HuH-7 (cell line): ENCODE measurements at places on chromosomes 2 and 18.

DNA sequence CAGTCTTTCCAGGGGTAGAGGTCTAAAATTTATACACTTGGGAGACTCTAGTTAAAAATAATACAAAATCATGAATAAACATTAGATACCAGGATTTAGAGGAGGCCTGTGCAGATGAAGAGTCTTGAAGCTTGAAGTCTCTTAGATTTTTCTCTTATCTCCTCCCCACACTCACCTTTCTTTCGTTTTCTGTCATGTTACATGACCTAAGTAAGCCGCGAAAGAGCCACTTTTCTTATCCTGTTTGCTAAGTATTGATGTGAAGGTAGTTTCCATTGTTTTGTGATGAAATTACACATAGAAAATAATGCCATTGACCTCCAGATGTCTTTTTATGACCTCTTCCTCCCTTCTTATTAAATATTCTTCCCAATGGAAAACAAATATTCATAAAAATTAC, 367.8 kb downstream of the LRRTM1 start:
- no peak for DNase-seq

- no peak for DNase-seq
These were observed 58.7 kb upstream of the SP3 start for GRCh38 chr2:174023591-174024523.

DNA sequence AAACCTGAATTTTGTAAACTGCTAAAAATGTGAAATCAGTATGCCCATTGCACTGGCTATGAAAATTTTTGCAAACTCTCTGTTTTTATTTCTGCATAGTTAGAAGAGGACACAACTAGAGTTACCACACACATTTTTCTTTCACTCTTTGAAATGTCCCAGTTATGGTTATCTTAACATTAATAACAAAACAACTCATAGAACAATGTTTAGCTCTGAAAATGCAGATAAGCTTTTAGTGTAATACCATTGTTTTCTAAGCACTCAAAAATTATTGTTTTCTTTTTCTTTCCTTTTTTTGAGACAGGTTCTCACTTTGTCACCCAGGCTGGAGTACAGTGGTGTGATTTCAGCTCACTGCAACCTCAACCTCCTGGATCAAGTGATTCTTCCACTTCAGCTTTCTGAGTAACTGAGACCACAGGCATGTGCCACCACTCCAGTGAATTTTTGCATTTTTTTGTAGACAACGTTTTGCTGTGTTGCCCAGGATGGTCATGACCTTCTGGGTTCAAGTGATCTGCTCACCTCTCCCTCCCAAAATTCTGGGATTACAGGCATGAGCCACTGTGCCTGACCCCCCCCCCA, 1204.5 kb upstream of the ZEB2 start:
- no peak for DNase-seq

DNA sequence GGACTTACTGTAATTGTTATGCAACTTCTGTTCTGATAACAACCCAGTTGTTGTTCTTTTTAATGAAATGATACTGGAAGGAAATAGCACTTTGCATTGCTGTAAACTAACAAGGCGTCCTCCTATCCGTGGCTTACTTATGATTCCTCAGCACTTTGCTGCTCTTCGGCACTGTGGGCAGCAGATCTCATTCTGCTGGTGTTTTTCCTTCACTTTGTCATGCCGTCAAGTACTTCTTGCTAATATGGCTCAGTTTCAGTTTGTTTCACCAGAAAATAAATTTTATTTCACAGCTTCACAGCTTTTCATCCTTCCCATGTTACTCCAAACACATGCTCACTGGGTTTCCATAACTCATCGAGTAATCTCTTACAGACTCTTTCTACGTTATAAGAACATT, 289.3 kb downstream of the MEIS1 start:
- no peak for DNase-seq

DNA sequence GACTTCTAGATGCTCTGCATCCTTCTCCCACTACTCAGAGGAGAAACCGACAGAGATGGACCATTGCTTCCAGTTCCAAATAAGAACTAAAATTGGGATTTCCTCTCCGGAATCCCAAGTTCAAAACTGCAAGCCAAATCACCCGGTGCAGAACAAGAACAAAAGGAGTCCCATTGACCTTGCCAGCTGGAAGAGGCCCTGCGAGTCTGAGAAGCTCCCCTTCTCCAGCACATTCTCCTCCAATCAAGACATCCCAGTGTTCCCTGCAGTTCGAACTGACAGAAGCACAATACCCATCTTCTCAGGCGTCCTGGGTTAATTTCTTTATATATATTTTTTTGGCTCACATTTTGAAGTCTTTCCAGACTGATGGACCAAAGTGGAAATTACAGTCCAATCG, 195.3 kb upstream of the MEIS1 start:
- DNase-seq = no peak

- DNase-seq = no peak
These were observed 23.9 kb upstream of the ACOXL start for GRCh38 chr2:110708455-110708854.

DNA sequence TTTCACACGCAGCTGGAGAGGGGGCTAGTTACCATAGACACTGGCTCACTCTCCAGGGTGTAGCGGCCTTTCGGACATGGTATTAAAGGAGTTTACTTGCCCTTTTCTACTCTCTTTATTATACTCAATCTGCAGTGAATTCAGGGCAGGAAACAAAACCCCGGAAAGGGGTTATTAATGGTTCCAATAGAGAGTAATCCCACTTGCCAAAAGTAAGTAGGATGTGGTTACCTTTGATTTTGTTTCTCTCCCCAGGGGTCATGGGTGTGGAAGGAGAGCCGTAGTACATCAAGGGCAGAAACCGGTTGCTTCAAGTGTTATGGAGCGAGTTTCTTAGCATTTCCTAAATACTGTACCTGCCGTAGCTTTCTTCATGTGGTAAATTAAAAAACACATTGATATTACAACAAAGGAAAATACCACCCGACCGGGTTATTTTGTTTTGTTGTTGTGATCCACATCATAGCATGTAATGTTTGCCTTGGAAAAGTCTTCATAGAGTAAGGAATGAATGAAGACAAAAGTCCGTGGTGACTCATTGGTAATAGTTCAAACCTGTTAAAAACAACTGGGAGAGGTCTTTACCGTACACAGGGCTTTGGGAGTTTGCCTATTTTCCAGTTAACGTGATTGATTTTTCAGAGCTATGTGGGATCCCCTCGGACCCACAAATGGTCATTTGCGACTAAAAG, 71.5 kb downstream of the SLC4A3 start:
- DNase-seq = no peak

GRCh38 chr2:120291401-120292311, 39.0 kb downstream of the RALB start:
- no peak for DNase-seq

GRCh38 chr2:45836316-45836715, 184.8 kb downstream of the PRKCE start:
- DNase-seq = no peak

DNA sequence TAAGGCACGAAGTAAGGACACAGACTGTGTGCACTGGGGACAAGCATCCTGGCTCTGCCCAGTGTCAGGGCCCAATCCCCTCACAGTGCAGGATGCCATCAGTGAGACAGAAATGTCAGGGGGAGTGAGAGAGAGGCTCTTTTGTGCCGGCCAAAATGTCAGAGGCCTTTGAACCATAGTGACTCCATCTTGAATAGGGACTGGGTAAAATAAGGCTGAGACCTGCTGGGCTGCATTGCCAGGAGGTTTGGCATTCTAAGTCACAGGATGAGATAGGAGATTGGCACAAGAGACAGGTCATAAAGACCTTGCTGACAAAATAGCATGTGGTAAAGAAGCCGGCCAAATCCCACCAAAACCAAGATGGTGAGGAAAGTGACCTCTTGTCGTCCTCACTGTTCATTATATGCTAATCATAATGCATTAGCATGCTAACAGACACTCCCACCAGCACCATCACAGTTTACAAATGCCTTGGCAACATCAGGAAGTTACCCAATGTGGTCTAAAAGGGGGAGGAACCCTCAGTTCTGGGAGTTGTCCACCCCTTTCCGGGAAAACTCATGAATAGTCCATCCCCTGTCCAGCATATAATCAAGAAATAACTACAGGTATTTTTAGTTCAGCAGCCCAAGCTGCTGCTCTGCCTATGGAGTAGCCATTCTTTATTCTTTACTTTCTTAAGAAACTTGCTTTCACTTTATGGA, 337.4 kb downstream of the LPIN1 start:
- DNase-seq = no peak

- DNase-seq = no peak
These were observed 68.0 kb downstream of the PXDN start for GRCh38 chr2:1676091-1676912.

GRCh38 chr2:28602751-28603639, 107.1 kb downstream of the PLB1 start:
- DNase-seq = no peak

DNA sequence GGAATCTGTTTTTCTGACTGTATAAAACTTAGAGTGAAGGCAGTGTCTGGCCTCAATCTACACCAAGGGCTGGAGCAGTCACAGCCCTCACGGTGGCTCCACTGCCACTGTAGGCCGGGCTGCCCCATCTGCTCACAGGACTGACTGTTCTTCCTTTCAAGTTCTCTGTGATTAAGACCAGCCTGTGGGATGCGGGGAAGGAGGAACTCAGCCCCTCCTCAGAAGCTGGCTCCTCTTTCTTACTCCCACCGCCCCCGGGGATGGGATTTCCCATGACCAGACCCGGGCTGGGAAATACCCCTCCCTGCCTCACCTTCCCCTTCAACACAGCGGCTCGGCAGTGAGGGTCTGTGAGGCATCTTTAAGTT, 106.0 kb downstream of the COPS8 start:
- no peak for DNase-seq

- DNase-seq = no peak
These were observed at the start of gene ABCA12 for GRCh38 chr2:215138479-215138878. ABCA12 (minus strand) TSS chr2:215138626; CDS start chr2:215138208, 418 bp downstream.

DNA sequence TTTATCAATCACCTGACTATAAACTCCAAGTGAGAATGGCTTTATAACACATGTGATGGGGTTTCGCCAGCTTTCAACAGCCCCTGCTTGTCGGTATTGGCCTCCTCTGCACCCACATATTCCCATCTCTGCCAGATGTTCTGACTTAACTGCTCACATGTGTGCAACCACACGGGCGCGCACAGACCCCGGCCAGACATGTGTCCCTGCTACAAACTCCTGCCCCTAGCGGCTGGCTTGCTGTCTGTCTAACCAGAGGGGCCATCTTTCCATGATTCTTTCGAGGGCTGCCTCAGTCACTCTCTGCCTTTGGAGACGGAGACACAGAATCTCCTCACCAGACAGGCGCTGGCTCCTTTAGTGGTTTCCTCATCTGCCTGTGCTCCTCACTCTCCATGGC, 15.3 kb downstream of the STON1 start:
- DNase-seq = no peak

- DNase-seq = no peak
These were observed 147.1 kb downstream of the THADA start for GRCh38 chr2:43448822-43449110.

GRCh38 chr2:160267692-160268091, 67.6 kb upstream of the ITGB6 start:
- no peak for DNase-seq

DNA sequence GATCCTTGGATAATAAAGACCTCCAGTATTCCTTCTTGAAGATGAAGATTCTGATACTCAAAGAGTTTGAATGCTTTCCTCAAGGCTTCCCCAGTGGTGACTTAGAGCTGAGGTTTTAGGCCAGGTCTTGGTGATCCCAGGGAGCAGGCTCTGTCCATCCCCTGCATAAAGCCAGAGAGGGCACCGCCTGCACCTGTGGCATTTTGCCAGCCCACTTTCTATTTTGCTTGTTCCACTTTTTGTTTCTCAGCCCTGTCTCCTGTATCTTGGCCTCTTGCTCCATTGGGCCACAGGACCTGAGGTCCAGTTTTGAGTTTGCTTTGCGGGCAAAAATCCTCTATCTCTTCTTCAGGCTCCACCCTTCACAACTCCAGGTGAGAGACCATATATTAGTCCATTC, 6.7 kb upstream of the SCYGR1 start:
- no peak for DNase-seq

GRCh38 chr2:145601361-145601925, 1081.5 kb upstream of the ZEB2 start:
- DNase-seq = no peak

- DNase-seq = no peak
These were observed 466.6 kb upstream of the TNP1 start for GRCh38 chr2:217326238-217327022.

DNA sequence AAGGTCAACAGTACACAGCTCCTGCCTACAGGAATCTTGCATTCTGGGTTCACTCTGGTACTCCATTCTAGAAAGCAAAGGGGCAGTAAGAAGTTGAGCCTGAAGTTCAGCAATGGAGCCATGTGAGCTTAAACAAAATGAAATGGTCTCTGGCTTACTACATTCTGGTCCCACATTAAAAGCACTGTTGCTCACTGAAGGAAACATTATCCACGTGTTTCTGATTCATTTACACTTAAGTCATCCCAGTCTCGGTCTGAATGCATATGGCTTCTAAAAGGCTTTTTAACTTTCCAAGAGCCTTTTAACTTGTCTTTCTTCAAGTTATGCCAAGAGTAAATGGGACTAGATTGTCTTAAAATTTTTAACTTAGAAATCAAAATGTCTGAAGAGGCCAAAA, 177.8 kb downstream of the LNPK start:
- DNase-seq = no peak

- no peak for DNase-seq
These were observed 3.1 kb upstream of the MFSD6 start for GRCh38 chr2:190405070-190405469.

DNA sequence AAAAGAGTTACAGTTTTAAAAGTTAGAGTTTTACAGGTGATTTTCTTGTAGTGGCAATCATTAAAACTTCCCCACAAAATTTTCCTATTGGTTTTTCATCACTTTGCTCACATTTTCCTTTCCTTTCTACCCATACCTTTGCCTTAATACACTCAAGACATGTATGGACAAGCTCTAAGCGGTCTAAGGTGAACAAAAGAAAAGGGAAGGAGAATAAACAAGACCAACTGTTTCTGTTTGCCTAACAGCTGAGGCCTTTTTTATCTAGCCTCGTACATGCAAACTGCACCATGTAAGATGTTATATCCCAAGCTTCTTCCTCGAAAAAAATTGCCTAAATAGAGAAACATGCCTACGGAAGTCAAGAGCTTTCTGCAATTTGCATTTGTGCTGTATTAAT, 33.9 kb upstream of the TBC1D8 start:
- DNase-seq = no peak
